ENCODE measurements at places on chromosomes 6 and 20.

GRCh38 chr20:62254021-62254724 lies 15.9 kb downstream of the OSBPL2 start:
- peak; percentile 64 for DNase-seq

GRCh38 chr6:34864007-34864406 lies 23.8 kb downstream of the TAF11 start:
- no peak for DNase-seq

DNA sequence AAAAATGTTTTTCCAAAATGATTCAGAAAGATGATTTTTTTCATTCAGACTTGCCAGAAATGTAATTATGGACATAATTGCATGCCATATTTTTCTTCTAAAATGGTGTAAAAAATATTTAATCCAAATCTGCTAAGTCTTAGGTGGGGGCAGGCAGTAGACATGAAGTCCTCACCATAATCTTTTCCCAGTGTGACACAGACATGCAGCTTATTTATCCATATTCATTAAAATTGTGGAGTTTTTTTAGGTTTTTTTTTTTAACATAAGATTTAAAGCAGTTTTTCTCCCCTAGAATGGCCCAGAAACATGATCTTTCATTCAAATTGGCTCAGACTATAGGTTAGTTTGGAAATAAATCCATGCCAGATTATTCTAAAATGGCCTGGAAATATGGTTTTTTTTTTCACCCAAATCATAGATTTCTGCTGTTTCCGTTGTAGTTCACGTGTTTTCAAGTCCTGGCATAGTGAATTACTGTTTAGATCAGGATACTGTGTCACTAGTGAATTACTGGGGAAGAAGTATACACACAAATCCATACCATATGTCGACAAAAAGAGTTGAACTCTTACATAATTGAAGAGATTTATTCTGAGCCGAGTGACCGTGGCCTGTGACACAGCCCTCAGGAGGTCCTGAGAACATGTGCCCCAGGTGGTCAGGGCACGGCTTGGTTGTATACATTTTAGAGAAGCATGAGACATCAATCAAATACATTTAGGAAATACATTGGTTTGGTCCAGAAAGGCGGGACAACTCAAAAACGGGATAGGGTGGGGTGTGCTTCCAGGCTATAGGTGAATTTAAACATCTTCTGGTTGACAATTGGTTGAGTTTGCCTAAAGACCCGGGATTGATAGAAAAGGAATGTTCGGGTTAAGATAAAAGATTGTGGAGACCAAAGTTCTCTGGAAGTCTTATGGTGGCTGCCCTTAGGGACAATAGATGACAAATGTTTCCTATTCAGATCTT lies 33.9 kb downstream of the ZNF133 start:
- no peak for DNase-seq

GRCh38 chr6:36235309-36235708 lies 34.6 kb upstream of the PNPLA1 start:
- DNase-seq: no peak

DNA sequence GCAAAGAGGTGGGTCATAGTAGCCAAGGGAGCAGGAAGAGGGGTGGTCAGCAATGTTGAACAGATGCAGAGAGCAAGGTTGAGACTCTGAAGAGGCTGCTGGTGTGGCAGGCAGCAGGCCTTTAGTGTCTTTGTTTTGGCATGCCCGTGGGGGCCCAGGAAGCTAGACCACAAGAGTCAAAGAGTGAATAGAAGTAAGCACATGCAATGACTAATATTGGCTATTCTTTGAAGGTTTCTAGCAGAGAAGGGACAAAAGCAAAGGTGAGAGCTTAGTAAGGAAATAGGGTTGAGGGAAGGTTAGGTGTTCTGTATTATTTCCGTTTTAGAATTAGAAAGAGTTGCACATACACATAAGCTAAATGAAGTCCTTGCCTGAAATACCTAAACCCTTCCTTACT lies 18.8 kb downstream of the TDRD6 start:
- DNase-seq: no peak

GRCh38 chr20:33815671-33816070 lies 4.5 kb downstream of the CHMP4B start:
- no peak for DNase-seq

DNA sequence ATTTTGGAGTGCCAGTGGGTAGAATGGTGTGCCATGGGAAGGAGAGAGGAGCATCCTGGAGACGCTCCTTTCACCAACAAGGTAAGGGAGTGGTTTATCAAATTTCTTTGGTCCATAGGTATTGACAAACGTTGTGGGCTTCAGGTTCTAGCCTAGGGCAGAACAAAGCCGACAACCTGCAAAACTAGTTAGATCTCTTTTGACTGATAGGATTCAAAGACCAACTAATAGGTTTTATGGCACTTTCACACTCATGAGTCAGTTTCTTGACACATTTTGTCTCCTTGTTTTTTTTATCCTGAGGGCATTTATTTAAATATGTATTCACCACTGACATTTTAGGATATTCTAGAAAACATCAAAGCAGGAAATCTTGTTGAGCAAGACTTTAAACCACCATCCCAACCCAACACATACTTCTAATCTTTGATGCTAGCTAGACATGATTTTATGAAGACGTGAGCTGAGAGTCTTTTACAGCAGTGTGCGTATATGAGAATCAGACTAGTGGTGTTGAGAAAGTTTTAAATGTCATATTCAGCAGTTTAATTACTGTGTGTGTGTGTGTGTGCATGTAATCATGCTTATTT lies 370.4 kb upstream of the HSF2 start:
- no peak for DNase-seq

DNA sequence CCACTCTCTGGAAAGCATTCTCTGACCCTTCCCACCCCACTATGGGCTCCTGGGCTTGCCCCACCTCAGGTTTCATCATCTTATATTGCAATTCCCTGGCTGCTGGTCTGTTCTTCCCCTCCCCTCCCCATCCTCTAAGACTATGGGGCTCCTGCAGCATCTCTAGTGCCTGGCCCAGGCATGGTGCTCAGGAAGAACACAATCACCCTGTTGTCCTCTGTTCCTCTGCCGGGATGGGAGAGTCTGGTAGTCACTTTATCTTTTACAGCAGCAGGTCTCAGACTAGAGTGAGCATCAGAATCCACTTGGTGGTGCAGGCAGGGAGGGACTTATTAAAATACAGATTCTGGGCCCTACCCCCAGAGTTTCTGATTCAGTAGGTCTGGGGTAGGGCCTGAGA lies 5.0 kb upstream of the LPIN3 start:
- DNase-seq: no peak

DNA sequence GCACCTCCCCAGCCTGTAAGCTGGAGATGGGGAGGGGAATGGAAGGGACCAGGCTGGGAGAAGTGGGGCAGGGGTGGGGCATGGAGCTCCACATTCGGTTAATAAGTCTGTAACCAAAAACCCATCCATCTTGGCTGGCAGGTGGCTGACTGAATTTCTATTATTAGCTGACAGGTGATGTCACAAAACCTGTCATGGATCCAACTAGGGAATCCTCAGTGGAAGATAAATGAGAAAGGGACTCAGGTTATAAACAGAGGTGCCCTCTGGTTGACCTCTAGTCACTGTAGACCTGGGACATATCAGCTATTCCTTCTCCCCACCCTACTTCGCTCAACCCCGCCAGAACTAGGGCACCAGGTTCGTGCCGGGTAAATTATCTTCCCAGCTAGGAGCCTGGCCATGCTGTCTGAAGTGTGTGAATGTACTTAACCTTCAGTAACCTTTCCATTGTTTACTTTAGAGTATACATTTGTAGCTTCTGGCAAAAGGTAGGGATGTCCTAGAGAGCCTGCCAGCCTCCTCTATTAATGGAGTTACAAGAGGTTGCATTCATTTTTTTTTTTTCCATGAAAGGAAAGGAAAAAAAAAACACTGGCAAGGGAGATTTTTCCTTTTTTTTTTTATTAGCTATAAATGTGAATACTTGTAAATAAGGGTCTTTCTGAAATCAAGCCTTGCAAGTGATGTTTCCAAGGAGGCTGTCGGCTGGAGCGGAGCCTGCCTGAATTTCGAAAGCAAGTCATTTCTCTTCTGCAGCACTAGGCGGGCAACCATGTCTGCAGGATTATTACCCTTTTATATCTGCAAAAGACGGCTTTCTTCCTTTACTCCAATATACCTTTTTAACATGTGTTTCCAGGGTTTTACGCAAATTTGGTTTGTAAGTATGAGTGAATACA lies 135.9 kb downstream of the TMEM242 start:
- no peak for DNase-seq

DNA sequence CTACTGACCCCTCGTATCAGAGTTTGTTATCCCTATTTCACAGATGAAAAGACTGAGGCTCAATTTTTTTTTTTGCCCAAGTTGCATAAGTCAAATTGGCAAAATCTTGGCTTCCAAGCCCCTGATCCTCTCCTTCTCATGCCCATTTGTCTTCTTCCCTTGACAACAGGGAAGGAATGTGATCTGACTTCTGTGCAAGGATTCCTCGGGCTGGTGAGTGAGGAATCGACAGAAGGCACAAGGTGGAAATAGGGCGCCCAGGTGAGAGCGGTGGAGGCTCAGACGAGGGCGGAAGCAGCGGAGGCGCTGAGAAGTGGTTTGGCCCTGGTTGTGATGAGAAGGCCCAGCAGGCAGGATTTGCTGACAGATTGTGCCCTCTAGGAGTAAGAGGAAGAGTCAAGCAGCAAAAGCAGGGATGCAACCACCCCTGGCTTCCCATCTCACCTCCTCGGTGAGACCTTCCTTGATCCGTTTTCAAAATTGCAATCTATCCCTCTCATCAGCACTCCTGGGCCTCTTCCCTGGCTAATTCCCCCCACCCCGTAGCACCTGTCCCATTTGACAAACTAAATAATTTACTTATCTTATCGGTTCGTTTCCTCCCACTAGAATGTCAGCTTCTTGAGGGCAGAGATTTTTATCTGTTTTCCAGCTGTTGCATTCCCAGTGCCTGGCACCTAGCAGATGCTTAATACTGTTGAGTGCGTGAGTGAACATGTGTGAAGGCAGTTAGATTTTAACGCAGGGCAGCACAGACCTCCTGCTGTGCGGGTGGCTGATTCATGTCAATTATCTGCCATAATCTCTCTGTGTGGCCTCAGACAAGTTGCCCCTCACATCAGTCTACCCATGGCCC lies 3.7 kb upstream of the SIRPA start:
- DNase-seq: no peak

DNA sequence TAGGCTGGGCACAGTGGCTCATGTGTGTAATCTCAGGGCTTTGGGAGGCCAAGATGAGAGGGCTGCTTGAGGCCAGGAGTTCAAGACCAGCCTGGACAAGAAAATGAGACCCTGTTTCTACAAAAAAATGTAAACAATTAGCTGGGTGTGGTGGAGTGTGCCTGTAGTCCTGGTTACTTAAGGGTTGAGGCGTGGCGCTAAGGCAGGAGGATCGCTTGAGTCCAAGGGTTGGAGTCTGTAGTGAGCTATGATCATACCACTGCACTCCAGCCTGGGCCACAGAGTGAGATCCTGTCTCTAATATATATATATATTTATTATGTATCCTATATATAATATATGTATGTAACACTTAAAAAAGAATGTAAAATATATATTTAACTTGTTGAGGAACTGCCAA lies 7.9 kb upstream of the ABRACL start:
- no peak for DNase-seq

DNA sequence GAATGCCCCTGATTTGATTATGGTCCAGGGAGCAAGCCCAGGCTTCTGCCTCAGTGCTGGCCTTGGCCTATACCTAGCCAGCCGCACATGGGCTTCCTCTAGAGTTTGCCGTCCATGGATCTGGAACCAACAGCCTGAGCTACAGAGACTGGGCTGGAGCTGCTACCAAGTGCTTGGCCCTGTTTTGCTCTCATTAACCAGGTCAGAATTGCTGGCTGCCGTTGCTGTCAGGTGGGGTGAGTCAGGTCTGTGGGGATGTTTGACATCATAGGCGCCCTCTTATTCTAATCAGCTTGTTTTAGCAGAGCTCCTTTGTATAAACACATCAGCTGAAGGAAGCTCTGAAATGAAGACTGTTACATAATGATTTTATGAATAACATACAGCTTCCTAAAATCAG lies 83.1 kb upstream of the PHACTR2 start:
- no peak for DNase-seq

GRCh38 chr20:10014431-10014830 lies 20.4 kb upstream of the ANKEF1 start:
- DNase-seq: no peak

DNA sequence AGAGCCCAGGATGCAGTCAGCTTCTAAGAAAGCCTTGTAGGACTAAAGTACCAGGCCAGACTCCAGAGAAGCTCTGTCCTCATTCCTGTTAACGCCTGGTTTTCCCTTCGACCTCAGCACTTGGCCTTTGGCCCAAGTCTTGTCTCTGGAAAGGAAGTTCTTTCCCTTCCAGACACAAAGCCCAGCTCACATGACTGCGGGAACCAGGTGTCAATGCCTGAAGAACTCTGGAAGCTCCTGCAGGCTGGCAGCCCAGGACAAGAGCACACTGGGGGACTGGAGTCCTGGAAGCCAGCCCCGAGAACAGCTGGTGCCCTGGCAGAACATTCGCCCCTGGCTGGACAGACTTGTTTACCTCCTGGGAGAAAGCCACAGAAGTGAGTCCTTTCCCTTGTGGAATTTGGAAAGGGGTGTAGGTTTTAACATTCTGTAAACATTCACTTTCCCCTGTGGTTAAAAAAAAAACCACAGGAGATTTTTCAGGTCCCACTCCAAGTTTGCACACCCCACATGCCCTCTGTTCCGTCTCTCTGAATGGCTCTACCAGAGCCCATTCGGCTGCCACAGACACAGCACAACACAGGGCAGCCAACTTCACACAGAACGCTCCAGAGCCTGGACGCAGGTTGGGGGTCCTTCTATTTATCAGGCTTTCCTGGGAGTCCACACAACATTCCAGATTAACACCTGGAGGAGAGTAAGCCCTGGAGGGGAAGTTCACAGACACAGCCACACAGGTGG lies 18.1 kb downstream of the ACSS1 start:
- no peak for DNase-seq

GRCh38 chr6:43125555-43125954 lies 45.5 kb upstream of the SRF start:
- no peak for DNase-seq

DNA sequence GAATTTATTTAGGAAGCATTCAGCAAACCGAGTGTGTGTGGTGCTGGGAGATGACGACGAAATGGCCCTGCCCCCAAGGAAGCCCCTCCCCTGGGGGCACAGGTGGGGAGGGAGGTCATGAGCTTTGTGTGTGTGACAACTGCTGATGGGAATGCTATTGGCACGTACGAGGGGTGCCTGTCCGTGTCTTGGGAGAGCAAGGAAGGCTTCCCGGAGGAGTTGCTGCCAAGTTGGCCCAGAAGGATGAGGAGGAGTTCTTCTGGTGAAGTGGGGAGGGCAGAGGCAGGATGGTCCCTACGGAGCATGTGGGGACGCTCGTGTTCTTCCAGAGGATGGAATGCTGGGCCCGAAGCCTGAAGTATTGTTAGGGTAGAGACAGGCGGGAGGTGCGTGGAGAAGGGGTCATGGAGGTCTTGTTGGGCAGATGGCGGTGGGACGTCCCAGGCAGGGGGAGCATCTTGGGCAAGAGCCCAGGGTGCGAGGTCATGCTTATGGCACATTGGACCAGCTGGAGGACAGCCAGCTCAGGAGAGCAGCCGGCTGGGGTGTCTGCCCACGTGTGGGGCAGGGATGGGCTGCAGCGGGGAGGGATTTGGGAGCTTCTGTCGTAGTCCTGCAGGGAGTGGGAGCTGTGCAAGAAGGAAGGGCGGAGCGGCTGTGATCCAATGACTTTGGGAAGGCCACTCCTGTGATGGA lies 46.1 kb downstream of the SYNJ2 start:
- DNase-seq: no peak

All from glutamatergic neuron (in vitro differentiated cells).